Activated CD4-positive, alpha-beta T cell treated with anti-CD3 and anti-CD28 coated beads, Interleukin-2, amount 50 U/mL, for 24 hours (primary cell): ENCODE measurements at places on chromosomes 3 and 15.
A peak's percentile ranks its signal among the peaks of the same experiment; 100 is the strongest.

DNA sequence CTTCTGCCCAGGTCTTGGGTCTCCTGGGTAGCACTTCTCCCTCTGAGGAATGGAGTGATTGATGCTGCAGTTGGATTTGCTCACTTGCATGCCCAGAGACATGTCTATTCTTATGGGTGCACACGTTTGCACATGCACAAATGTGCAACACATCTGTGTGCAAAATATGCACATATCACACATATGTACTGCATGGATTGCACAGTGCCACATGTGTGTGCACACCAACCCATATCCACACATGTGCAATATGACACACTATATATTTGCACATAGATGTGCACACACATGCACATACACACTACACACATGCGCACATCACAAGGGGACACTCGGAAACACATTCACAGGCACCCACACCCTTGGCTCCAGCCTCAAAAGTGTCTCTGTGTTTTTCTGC lies 671 bp upstream of the SEMA3B start:
- no peak for DNase-seq

DNA sequence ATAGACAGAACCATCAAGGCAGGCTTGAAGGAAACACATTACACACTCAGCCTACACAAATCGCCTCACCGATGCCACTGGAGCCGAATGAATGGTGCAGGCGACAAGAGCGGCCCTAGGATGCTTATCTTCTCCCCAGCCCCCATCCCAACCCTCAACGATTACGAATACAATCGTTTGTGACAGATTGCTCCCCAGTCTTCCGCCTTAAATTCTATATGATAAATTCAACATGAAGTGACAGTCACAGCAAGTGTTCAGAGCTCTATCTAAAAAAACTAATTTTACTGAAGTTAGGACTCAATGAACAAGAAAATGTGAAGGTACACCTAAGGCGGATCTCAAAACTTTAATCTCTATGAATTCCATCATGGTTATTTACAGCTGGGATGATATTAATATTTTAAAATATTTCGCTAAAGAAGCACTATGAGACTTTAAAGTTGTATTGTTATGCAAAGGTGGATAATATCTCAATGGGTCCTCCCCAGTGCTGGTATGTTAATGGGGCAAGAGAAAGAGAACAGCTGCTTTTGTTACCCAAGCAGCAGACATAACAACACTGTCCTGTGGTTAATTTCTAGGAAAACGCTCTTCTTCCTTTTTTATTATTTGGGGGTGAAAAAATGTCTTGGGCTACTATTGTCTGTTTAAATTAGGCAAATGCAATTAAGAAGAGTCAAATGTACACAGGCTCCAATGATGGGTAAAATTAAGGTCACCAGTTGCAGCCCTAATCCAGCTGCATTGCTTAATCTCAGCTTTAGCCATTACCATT lies 147.6 kb upstream of the NR2F2 start:
- DNase-seq: no peak

GRCh38 chr3:3127432-3128010 lies 781 bp downstream of the TRNT1 start:
- peak; percentile 23 for DNase-seq

- no peak for DNase-seq
Observed at GRCh38 chr3:134886991-134887390, 91.9 kb downstream of the EPHB1 start.

- DNase-seq: peak; percentile 23
Observed at GRCh38 chr3:46848271-46849044, 14.8 kb downstream of the MYL3 start.

- DNase-seq: peak; percentile 32
Observed at GRCh38 chr15:68818769-68819494, 1.8 kb downstream of the ANP32A start.

DNA sequence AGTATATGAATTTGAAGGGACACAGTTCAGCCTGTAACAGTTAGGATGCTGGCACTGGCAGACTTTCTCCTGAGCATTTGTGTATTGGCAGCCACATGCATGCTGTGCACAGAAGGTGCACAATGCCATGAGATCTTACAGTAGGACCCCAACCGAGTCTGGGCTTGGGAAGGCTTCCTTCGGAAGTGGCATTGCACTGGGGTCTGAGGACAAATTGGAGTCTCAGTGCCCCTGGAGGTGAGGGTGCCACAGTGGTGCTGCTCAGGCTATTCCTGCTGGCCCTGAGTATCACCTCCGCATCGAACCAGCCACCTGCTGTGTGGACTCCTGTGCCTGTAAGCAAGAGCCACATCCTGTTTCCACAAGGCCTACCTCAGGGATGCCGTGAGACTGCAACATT lies 99.5 kb downstream of the DNAJB8 start:
- no peak for DNase-seq

GRCh38 chr3:16374047-16374934 lies 109.3 kb downstream of the OXNAD1 start:
- no peak for DNase-seq

- no peak for DNase-seq
Observed at GRCh38 chr15:98257290-98257689, 296.8 kb downstream of the ARRDC4 start.

GRCh38 chr15:34246276-34246976 lies 21.6 kb downstream of the EMC4 start:
- DNase-seq: no peak

GRCh38 chr15:67618297-67618696 lies 75.8 kb downstream of the MAP2K5 start:
- DNase-seq: no peak

GRCh38 chr3:154967090-154967489 lies 113.0 kb upstream of the MME start:
- DNase-seq: no peak

DNA sequence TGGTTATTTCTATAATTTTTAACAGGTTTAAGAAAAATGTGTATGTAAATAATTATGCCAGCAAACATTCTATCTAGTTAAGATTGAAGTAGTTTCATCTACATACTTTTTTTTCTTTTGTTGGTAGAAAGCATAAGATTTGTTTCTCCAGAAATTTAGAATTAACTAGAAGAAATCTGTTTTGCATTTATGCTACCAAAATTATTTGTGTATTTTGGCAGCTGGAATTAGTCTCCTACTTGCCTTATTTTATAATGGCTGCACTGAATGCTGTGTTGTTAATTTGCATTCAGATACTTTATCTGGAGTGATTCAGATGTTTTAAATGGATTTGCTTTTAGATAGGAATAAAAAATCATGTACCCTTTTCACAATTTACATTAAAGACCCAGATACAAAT lies 100.2 kb upstream of the NAALADL2 start:
- no peak for DNase-seq
